ENCODE measurements at places on chromosomes 16 and 17.

DNA sequence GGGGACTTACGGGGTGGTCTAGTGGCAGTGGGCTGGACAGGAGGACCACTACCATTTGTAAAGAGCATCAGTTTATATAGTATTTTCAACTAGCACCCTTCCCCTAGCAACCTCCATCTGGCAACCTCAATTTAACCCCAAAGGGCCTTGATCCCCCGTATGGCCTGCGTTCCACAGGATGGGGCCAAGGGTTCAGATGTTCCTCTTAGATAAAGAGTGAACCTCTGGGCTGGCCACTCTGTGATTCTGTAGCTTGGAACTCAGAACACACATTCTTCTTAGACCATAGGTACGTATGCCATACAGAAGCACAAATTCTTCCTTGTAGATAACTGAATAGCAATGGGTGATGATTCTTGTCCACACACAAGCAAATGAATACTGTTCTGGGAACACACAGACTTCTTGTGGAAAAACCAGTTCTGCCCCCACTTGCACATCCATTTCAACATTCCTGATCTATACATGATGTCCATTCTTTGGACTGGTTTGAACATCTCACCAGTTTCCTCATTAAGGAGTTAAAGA, 1.9 kb upstream of the GGA2 start:
- DNase-seq = no peak

DNA sequence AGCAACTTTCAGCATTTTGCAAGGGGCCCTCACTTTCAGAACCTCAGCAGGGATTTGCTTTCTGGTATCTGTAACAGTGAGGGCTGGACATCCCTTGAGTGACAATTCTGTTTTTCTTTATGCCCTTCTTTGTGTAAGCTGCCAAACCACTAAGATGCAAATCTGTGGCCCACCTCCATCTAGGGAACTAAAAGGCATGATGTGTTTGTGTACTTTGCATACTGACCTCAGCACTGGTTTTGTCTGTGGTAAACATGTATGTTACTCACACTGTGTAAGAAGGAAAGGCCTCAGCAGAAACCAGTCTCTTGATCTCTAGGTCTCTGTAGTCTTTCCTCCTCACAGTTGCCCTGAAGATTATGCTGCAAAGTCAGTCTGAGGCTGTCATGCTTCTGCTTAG, 396.6 kb upstream of the DYNLRB2 start:
- DNase-seq = no peak

- DNase-seq = peak; percentile 76
Measured at GRCh38 chr16:58500430-58501241, 693 bp downstream of the NDRG4 start.

GRCh38 chr16:69057400-69058378, 47.8 kb upstream of the HAS3 start:
- DNase-seq = no peak

- no peak for DNase-seq
Measured at GRCh38 chr17:50469671-50470305, 1.1 kb upstream of the CHAD start.

- no peak for DNase-seq
Measured at GRCh38 chr16:52460639-52461178, 86.2 kb downstream of the TOX3 start.

GRCh38 chr17:50484386-50485155, 5.9 kb downstream of the RSAD1 start:
- DNase-seq = no peak

- DNase-seq = peak; percentile 70
Measured at GRCh38 chr16:81445966-81446906, 1.6 kb downstream of the CMIP start.

GRCh38 chr16:65049679-65050078, 72.2 kb downstream of the CDH11 start:
- no peak for DNase-seq

DNA sequence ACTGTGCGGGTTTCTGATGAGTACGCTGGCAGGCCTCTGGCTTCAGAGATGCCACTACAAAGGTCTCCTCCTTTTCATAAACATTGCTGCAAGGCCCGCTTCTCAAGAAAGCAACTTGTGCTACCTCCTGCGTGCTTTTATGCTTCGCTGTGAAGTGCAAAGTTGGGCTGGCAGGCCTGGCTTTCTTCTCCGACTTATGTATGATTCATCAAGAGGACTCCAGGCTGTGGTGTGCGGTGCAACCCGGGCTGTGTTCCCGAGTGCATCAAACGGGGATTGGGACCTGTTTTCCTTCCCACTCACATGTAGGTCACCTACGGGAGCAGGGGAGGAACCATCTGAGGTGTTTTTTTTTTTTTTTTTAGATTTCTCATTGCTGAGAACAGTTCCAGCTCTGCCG, 534.1 kb downstream of the WWOX start:
- DNase-seq = no peak

DNA sequence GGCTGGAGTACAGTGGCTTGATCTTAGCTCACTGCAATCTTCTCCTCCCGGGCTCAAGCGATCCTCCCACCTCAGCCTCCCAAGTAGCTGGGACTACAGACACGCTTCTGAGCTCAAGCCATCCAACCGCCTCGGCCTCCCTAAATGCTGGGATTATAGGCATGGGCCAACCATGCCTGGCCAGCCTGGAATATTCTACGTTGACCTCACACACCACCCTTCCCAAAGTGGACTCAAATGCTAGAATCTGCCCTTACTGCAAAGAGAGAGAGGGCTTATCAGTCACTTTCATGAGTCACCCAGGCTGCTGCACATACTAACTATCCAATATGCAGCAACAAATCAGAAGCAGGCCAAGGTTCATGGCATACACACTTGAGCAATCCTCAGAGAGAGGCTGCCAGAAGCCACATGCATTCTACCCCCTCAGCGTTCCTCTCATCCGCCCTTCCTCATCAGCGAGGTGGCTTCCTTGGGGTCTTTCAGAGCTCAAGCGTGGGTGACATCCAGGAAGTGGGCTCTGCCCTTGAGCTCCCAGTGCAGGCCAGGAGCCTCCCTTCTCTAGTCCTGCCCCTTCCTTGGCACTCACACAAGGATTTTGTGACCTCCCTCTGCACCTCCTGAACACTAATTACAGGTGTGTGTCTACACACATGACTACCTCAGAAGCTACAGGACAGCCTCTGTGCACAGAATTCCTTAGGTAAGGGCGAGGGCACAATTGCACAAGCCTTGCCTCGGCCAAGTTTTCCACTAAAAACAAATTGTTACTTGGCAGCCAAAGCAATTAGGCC, 24.8 kb upstream of the SIAH1 start:
- DNase-seq = no peak

- no peak for DNase-seq
Measured at GRCh38 chr17:49190932-49191331, 19.4 kb downstream of the GNGT2 start.

GRCh38 chr16:50467943-50468748, 80.0 kb upstream of the NKD1 start:
- peak; percentile 60 for DNase-seq

Measured in retina (tissue), 1 donor.